ENCODE measurements at places on chromosomes 5 and 9.

DNA sequence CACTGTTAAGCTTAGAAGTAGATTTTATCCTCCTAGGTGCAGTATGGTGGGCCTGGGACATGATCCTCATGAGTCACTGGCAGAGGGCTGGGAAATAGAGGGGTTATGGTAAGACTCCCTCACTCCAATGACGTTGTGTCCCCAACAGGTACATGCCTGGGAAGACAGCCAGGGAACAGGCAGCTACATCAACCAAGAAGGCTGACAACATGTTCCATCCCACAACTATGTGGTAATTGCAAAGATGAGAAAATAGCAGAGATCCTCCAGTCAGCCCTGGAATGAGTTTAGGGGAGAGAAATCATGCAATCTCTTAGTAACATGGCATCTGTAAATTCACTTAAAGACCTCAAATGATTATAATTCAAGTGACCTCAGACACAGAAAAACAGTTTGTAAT lies 114.4 kb upstream of the LIFR start:
- no peak for DNase-seq

- no peak for DNase-seq
Observed at GRCh38 chr5:23260621-23261020, 246.8 kb upstream of the PRDM9 start.

- DNase-seq, result no peak
Observed at GRCh38 chr5:68033961-68034571, 181.5 kb upstream of the PIK3R1 start.

DNA sequence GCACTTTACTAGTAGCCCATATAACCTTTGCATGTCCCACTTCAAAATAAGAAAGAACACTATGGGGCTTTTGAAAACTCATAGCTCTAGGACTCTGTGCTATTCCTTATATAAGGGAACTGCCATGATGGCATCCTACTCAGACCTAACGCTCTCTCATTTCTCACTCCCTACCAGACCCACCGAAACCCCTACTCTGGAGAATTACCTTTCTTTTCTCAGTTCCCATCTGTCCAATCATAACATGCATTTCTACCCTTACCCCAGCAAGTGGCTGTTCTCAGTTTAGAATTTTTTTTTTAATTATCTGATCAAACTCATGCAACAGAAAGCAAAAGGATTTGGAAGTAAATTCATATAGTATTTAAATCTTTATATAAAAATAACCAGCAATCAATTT lies 27.3 kb downstream of the CARNMT1 start:
- DNase-seq, result no peak

- DNase-seq, result no peak
Observed at GRCh38 chr9:136729144-136729543, 13.6 kb downstream of the LCN10 start.

DNA sequence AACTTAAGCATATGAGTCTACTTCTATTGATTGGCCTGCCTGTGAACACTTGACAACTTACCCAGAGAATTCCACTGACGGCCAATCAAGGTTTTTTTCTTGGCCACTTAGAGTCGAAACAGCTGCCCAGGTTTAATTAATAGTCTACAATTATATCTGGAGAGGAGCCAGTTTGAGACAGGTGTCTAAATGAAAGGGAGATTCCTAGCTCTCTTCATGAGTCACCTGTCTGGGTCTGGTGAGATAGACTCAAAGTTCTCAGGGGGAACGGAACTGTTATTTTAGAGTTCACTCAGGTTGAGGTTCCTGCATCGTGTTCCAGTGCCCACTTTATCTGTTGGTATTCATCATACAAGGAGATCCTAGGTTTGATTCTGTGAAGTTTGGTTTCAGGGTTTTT lies 111.0 kb downstream of the CD180 start:
- DNase-seq, result peak; percentile 4

GRCh38 chr5:80238097-80238496 lies 17.8 kb downstream of the SERINC5 start:
- DNase-seq, result no peak

- no peak for DNase-seq
Observed at GRCh38 chr5:169272111-169272510, 28.8 kb downstream of the SLIT3 start.

DNA sequence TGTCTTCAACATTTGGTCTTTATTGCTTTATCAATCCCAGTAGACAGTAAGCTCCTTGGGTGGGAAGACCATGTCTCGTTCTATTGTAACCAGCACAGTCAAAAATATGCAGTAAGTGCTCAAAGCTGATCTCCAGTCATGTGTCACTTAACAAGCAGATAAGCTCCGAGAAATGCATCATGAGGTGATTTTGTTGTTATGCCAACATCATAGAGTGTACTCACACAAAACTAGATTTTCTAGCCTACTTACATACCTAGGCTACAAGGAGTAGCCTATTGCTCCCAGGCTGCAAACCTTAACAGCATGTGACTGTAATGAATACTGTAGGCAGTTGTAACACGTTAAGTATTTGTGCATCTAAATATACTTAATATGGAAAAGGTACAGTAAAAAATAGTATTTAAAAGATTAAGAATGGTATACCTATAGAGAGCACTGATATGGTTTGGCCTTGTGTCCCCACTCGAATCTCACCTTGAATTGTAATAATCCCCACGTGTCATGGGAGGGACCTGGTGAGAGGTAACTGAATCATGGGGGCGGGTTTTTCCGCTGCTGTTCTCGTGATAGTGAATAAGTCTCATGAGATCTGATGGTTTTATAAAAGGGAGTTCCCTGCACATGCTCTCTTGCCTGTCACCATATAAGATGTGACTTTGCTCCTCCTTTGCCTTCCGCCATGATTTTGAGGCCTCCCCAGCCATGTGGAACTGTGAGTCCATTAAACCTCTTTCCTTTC lies 39.8 kb upstream of the PCSK5 start:
- no peak for DNase-seq

- DNase-seq, result no peak
Observed at GRCh38 chr9:103757062-103757461, 337.0 kb upstream of the SMC2 start.

DNA sequence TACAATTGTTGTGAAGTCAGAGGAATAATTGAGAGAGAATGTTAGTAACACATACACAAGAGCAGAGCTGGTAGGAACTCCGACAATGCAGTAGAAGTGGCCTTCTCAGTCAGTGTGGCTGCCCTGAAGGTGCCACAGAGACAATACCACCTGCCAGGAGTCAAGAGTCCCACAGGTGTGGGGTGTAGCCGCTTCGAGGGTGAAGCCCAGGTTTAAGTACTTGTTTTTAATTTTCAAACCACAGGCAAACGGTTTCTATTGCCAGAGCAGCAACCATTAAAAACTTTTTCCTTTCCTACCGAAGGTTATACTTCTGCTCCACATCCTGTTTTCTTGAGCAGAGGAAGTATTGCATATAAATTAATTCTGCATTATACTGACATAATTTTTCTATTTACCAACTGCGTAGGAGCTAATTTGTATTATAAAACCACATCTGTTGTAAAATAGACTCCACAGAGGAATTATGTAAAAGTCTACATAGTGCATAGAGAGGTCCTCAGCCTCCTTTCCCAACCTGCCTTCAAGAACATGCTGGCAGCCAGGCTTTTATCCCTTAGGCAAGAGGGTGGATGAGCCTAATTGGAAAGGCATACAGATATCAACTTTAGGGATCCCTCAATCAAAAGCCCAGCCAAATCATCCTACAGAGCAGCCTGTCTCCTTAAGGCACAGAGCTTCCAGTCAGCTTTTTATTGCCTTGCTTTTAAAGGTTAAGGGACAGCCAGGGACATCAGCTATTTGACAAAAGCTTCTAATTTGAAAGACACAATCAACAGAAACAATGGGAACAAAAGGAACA lies 12.9 kb upstream of the ACTBL2 start:
- DNase-seq, result no peak

- DNase-seq, result no peak
Observed at GRCh38 chr9:135297456-135298075, 182.0 kb upstream of the PPP1R26 start.

DNA sequence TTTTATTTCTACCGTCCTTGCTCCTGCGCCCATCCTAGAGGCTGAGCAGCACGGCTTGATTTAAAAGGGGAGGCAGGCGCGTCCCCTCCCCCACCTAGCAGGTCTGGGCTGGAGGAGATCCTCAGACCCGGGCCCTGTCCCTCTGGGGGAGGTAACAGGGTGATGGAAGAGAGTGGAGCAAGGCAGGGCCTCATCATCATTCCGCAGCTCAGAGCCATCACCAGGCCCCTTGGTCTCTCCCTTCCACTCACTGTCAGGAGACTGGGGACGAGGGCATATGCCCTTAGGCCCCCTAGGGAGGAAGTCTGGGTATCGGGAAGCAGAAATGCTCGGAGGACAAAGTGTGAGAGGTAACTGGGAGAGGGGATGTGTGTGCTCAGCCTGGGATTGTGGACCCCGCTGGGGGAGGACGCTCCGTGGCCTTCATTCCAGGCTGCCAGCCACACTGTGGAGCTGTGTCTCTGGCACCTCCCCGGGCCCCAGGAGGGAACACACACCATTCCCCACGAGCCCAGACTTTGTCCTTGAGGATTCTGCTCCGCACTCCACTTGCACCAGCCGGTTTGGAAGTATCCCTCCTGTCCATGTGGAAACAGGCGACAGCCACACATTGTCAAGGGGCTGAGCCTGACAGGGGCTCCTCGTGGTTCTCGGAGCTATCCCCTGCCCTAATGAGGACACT lies 761 bp downstream of the REEP2 start:
- DNase-seq, result no peak

DNA sequence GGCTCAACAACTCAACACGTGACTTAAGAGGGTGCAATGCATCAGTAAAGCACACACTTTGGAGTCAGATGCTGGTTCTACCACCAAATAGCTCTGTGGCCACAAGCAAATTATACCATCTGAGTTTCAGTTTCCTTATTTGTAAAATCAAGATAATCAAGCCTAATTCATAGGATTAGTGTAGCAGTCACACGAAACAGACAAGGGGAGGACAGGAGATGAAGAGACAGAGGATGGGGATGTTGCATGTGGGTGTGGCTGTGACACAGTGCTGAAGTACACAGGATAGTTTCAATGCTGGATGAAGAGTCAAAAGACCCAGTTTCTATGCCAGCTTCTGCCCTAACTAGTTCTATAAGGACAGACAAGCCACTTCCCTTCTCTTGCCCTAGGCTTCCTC lies 60.2 kb downstream of the SPOCK1 start:
- no peak for DNase-seq

- no peak for DNase-seq
Observed at GRCh38 chr5:95780597-95780996, 41.9 kb downstream of the GLRX start.

DNA sequence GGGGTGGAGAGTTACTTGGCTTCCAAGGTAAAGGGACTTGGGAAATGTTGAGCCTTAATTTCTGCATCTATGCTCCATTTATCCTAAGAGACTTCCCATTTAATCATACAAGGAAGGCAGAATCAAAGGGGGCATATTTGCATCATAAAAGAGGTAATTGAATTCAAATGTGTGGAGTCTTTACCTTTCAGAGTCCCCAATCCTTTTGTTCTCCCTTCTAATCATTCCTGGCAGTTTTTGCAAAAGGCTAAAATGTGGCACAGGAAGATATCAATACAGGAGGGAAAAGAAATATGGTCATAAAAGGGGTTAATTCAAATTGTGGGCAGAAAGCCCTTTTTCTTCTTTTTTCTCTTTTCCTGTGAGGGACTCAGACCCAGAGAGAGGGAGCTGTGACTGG lies 69.5 kb downstream of the SFXN1 start:
- DNase-seq, result no peak

GRCh38 chr9:108296056-108296455 lies 559.7 kb downstream of the ACTL7B start:
- no peak for DNase-seq

- DNase-seq, result no peak
Observed at GRCh38 chr5:10581424-10581748, 17.5 kb downstream of the ANKRD33B start.

GRCh38 chr5:39870137-39870536 lies 445.4 kb upstream of the DAB2 start:
- DNase-seq, result no peak

DNA sequence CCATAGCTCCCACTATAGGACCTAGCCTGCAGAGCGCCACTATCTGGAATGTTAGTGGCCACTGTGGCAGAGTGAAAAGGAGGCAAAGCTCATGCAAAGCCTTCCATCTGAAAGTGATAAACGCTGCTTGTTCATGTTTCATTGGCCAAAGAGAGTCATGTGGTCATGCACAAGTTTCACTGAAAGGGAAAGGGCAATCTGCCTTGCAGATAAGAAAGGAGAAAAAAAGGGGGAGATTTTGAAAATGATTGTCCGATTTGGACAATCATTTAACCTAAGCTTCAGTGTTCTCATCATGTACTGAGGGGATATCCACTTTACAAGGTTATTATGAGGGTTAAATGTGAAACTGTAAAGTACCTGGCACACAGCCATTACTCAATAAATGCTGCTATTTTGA lies 9.0 kb upstream of the MOB3B start:
- DNase-seq, result no peak

GRCh38 chr5:135393691-135394090 lies 5.3 kb downstream of the MACROH2A1 start:
- DNase-seq, result no peak

GRCh38 chr5:73394610-73395009 lies 54.0 kb downstream of the FOXD1 start:
- no peak for DNase-seq

DNA sequence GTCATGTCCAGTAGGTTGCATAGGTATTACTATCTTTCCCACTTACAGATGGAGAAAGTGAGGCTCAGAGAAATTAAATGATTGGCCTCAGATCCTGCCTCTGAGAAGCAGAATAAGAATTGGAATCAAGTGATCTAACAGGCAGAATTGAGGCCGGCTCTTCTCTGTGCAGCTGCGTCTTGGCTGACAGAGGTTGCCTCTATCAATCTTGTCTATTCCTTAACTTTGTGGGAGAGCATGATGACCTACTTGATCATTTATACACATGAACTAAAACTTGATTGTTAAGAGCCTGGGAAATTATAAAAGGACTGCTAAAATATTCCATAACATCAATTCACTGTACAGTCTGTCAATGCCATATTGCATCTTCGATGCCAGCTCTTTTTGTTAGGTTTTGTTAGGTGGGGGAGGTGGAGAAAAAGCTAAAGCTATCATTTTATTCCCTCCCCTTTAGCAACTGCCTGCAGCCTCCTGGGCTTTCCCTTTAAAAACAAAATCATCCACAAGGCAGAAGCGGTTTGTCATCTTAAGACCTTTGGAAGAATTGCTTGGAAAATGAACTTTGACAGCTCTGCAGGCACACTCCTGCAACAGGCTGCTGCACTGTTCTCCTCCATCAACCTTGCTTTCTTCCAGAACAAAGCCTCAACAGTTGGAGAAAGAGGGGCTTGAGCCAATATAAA lies 247.4 kb downstream of the SMARCA2 start:
- no peak for DNase-seq

DNA sequence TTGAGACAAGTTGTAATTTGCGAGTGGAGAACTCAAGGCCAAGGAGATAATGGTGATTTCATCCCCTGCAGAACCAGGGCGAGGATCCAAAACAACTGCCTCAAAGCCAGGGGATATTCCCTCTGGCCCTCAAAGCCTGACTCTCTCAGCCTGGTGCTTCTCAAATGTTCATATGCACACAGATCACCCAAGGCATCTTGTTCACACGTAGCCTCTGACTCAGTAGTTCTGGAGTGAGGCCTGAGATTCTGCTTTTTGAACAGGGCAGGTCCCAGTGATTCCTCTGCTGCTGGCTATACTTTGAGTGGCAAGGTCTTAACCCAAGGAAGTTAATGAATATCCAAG lies 30.2 kb upstream of the WWC1 start:
- no peak for DNase-seq

Data from NCI-H510A (cell line).